ENCODE measurements at places on chromosomes 2 and 18.

DNA sequence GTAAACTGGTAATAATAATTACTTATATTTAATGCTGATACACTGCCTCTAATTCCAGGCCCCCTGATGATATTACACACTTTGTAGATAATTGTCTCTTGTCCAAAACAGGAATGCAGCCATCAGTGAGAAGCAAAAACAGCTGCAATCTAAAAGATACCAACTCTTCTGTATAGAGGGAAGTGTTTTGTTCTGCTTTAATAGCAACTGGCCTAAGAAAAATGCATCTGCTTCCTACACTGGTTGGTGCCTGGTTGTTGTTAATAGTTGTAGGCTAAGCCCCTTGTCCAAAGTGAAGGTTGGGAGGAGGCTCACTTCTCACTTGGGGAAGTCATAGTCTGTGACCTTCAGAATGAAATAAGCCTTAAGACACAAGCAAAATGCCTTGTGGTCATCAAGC is 332.0 kb downstream of the ZNF521 start:
- DNase-seq = no peak

DNA sequence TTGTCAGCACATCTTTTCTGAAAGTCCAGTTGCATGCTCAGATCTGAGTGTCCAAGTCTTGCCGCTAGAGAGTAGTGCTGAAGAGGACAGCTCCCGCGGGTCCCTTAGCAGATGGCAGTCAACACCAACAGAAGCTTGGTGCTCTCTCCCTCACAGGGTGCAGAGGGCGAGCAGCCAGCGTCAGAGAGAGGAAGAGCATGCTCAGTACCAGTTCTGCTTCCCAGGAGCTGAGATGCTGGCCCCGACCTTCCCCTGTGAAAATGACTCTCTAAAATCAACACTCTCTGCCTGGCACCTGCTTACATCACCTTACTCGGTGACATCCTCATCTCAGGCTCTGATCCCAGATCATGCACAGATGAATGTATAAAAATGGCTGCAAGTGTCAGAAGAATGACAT is 86.0 kb upstream of the TWIST2 start:
- DNase-seq = peak; percentile 22

DNA sequence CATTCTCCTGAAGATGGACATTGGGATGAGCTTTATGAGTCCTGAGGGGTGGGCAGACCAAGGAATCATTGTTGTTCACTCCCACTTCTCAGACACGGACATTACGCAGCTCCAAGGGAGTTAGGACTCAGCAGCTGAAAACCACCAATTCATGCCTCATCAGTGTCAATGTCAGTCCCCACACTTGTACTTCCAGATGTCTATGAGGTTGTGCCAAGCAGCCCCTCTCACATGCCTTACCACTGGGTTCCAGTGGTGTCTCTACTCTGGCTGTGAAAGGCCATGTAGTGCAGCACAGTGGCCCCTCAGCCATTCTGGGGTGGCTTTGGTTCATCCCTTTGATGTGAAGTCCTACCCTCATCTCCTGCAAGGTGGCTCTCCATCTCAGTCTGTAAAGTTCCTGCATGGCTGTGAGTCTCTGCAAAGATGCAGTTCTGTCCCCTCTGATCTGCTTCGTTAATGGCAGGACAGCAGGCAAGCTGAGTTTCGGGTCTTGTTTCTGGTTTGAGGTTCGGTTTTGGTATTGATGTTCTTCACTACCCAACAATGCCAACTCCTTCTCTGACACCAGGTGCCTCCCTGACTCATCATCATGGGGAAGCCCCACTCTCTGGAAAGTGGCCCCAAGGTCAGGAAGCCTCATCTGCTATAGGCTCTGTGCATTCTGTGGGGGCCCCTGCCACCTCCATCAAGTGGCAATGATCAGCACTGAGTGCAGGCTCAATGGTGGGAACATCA is 14.0 kb upstream of the COL6A3 start:
- DNase-seq = no peak

DNA sequence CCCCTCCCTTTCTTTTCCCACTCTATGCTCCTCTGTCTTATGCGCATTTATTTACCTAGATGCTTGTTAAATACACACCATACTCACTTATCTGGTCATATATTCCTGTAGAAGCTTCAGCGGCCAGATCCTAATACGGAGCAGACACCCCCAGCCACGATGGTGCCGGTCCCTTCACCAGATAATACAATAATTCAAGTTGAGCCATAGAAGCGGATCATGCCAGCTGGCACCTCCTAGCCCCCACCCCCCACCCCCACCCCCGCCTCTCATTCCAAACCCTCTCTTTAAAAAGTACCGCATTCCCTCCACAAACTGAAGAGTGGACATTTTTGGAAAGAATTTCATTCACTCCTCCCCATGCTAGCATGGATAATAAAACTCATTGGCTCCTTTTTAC is 95.2 kb downstream of the BIN1 start:
- no peak for DNase-seq

DNA sequence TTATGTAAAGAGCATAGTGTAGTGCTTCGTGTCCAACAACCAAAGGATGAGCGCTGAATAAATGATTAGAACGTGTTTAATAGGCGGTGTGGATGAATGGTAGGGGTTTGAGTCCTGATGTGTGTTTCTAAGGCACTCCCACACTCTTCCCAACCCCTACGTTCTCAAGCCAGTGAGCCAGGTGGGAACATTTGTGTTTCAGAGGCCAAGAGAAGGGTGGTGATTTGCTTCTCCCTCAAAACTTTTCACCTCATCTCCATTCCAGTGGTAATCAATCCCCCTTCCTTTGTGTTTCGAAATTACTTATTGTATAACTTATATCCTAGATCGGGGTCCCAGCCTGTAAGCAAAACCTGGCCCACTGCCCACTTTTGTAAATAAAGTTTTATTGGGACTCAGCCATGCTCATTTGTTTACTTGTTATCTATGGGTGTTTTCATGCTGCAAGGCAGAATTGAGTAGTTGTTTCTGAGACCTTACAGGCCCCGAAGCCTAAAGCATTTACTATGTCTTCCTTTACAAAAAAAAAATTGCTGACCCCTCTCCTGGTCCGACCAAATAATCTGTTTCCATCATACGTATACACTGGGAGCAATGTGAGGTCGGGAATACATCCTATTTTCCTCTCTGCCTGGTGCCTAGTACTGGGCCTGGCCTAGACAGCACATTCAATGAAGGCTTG is 150.8 kb upstream of the MYCN start:
- DNase-seq = no peak

GRCh38 chr18:37712776-37713175 is 147.2 kb upstream of the CELF4 start:
- no peak for DNase-seq

- no peak for DNase-seq
These were observed 899 bp downstream of the RAX start for GRCh38 chr18:59272221-59272888.

- DNase-seq = no peak
These were observed 47.2 kb downstream of the DOK6 start for GRCh38 chr18:69447886-69448285.

DNA sequence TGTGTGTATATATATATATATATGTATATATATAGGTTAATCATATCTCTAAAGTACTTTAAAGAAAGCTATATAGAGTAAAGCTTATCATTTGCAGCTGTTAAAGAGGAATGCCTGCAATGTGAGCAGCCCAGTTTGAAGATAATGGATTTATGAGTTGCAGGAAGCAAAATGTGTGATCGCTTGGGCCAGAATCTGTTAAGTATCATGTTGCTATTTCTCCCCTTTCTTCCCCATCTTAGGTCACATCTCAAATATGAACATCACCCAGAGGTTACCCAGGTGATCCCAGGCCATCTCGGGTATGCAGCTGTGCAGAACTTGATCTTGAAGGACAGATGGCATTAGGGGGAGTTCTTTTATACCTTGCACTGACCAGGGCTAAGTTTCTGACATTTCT is 316.5 kb downstream of the MTX2 start:
- DNase-seq = peak; percentile 14

GRCh38 chr2:24632172-24632571 is 141.1 kb downstream of the NCOA1 start:
- DNase-seq = no peak

DNA sequence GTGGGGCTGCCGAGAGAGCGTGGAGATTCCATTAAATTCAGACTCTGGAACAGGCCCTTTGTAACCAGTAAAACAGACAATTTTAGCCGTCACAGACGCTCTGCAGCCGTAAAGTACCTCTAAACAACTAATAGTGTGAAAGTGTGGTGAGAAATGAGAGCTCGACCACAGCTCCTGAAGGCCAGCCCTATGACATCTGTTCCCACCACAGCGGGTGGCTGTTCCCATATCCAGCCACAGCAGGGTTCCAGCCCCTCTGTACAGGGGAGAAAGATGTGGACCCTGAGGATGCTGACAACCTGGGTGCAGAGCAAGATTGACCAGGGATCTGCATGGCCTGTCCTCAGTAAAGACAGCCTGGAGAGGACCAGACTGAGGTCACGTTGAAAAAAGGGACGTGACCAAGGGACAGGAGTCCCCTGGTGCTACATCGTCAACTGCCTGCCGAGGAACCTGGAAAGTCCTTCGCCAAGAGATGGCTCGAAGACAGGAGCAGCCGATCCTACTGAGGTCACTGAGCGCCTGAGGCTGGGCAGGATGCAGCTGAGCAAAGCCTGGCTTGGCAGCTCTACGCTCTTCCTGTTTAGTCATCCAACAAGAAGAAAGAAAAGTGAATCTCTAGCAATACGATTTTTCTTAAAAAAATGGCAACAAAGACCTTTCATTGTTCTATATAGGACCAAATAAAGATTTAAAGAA is 831.7 kb downstream of the RNF144A start:
- DNase-seq = peak; percentile 21

- DNase-seq = no peak
These were observed 15.6 kb upstream of the CNDP1 start for GRCh38 chr18:74518456-74519295.

DNA sequence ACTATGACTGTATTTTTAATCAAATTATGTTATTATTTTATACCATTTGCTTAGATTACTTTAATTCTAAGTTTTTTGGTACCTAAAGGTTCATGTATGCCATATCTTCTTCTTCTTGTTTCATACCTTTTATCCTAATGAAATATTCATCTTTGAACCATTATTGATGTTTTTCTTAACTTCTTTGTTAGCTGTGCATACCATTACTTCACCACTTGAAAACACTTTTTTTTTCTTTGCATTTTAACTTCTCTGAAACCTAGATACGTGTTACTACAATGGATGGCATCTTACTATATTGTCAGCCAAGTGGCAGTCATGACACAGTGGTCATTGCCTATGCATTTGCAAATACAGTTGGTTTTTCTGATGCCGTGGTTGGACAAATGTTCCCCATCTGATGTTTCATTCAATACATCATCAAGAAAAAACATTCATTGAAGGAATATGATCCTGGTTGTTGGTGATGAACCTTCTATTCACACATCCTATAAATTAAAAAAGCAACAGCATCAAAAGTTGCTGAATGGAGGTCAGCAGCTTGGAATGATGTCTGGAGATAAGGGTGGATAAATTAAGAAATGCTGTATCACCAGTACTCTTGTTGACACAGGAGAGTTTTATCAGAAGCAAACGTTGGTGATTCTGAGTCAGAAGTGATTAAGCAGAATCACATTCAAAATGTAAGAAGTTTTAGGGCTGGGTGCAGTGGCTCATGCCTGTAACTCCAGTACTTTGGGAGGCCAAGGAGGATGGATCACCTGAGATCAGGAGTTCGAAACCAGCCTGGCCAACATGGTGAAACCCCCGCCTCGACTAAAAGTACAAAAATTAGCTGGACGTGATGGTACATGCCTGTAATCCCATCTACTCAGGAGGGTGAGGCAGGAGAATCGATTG is 7.4 kb downstream of the IL36A start:
- no peak for DNase-seq

DNA sequence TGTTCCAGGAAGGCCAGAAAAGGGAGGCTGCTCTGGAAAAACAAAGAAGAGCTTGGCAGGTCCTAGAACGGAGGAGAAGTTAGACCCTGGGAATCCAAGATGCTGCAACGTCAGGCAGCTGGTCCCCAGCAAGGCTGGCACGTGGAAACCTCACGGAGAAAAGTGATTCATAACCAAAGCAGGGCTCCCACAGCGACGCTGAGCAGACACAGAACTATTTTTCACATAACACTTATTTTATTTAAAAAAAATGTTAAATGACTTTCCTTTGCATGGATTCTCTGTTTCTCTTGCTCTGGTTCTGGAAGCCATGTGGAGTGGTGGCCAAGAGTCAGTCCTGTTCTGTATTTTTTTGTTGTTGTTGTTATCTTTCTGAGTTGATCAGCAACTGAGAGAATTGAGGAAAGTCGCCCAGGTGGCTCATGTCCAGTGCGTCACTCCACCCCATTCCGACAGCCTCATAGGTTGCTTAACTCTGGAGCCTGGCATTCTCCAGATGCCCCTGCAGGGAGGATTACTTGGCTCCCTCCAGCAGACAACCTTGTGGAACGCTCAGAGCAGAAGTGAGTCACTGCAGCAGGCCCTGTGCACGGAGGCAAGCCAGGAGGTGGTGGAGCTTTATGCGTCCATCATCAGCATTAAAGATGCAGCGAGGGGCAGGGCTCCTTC is 229.9 kb upstream of the HDAC4 start:
- peak; percentile 18 for DNase-seq

DNA sequence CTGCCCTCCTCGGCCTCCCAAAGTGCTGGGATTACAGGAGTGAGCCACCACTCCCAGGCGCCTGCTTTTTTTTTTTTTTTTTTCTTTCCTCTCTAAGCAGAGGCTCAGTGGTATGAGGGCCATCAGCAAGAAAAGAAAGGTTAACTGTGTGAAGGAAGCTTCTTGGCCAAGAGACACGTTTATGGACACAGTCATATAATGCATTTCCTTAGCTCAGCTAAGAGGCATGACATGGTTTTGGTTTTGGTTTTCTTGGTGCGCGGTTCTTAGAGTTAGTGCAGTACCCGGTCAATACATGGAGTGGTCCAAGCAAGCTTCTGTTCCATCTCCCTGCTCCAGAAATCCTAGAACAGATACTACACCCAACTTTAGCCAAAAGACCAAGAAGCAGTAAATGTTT is 42.6 kb downstream of the RALBP1 start:
- no peak for DNase-seq

DNA sequence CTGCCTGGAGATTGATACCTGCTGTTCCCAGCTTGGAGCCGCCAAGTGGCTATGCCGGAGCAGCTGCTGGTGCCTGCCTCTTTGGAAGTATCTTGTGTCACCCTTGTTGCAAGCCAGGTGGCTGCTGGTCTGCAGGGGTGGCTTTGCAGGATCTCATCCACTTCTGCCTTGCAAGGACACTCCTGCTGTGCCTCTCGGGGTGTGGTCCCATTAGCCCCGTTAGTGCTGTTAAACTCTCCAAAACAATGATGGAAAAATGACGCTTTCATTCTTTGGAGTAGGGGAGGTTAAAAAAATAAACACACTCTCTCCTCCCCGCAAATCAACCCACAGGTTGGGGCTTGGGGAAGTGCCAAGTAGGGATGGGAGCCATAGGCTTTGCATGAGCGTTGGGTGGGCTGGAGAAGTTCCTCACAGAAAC is 352.8 kb downstream of the RNF144A start:
- no peak for DNase-seq

All from A673 (cell line).